ENCODE measurements at places on chromosomes 4 and X. TPM values are rescaled to one million over a fixed set of nuclear protein-coding genes. Genes with fewer than 3 reads are reported as not detected.

Gene S100P
- total RNA-seq: 39.8 TPM

Gene GAGE12F
- not detected for total RNA-seq

Gene SGCB
- 6.2 TPM for total RNA-seq

Gene OPRPN
- not detected for total RNA-seq

Gene TMEM31
- not detected for total RNA-seq

Gene TEX11
- total RNA-seq: not detected

Gene ETNPPL
- total RNA-seq: not detected

Gene KCND1
- 0.14 TPM for total RNA-seq

Gene ZNF630
- 1.6 TPM for total RNA-seq

Gene PPP2R2C
- 1.2 TPM for total RNA-seq

Gene SHOX
- total RNA-seq: not detected

Gene XPNPEP2
- not detected for total RNA-seq

Gene ASMTL
- total RNA-seq: 21.4 TPM

Gene PCDH10
- total RNA-seq: under 0.01 TPM
